Liver (tissue), 10 donors: ENCODE measurements at places on chromosomes 6 and 20. TPM values are rescaled to one million over a fixed set of nuclear protein-coding genes. Genes with fewer than 3 reads are reported as not detected.

ULBP3 gene
- 2.3 TPM for total RNA-seq

DNA sequence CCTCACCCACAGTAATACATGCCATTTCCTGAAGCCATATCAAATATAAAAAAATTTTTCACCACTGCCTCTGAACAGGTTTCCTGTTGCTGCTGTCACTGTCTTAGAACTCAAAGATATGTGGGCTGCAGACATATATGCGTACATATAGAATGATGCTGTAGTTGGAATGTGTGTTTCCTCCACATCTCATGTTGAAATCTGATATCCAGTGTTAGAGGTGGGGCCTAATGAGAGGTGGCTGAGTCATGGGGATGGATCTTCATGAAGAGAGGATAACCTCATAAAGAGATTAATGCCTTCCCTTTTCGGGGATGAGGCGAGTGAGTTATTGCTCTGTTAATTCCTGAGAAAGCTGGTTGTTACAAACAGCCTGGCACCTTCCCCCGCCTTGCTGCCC lies 7.7 kb upstream of the SCP2D1 start:
- no peak overlapping the region for H3K27ac ChIP-seq
- no peaks in the 10 kb centered on the region for H3K4me1 ChIP-seq
- H3K4me3 ChIP-seq: no peak overlapping the region
- no peaks in the 10 kb centered on the region for H3K27me3 ChIP-seq
- no peaks in the 10 kb centered on the region for H3K36me3 ChIP-seq
- DNase-seq: no peak

- no peaks in the 10 kb centered on the region for H3K4me1 ChIP-seq
- DNase-seq: no peak
- no peak overlapping the region for H3K27ac ChIP-seq
- no peaks in the 10 kb centered on the region for H3K36me3 ChIP-seq
- H3K27me3 ChIP-seq: no peaks in the 10 kb centered on the region
These were observed 503.7 kb downstream of the KIF16B start for GRCh38 chr20:16069389-16070010.

DNA sequence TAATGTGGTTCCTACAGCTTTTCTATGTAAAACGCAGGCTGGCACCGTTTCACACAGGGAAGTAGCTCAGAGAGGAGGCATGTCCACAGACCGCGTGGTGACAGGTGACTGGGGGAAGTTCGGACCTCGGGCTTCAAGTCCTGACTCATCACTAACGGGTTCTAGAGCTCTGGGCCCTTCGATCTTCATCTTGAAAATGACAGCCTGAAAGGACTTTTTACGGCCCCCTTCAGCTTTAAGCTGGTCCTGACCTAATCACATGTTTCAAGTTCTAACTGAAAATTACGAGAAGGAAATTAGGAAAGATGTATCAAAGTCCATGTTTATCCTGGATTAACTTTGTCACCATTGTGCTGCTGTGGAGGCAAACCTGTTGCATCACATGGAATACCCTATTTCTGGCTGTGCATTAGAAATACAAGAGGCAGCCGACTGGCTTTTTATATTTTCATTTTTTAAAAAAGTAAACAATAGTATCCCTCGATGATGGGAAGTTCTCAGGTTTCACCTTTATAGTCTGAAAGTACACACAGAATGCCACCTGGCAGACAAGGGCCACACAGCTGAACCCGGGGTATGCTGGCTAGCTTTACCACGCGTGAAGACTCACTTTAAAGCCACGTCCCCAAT lies 2.0 kb downstream of the MAN1A1 start:
- H3K27ac ChIP-seq: peak overlapping the region; percentile 93
- H3K36me3 ChIP-seq: no peaks in the 10 kb centered on the region
- no peaks in the 10 kb centered on the region for H3K27me3 ChIP-seq
- no peak for DNase-seq

DNA sequence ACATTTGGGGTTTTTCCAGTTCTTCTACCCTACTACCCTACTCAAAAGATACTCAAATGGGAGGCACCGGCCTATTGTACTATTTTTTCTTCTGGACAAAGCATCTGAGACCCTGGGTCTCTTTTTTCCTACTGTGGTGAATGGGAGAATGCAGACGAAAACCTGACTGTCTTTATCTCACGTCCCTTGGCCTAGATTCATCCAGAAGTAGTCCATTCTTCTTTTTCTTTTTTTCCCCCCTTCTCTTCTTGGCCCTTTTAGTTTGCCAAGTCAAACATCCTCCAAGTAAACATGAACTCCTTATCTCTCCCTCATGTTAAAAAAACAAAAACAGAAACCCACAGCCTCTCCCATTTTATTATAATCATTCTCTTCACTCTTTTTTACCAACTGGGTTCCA lies 8.7 kb upstream of the ILRUN start:
- DNase-seq: no peak
- peaks cover 3% of the 10 kb centered on the region for H3K4me1 ChIP-seq
- no peaks in the 10 kb centered on the region for H3K27me3 ChIP-seq
- H3K27ac ChIP-seq: no peak overlapping the region
- H3K4me3 ChIP-seq: no peak overlapping the region
- no peaks in the 10 kb centered on the region for H3K36me3 ChIP-seq

GRCh38 chr20:37245216-37246150 lies 16.1 kb downstream of the GHRH start:
- H3K27me3 ChIP-seq: no peaks in the 10 kb centered on the region
- no peaks in the 10 kb centered on the region for H3K4me1 ChIP-seq
- H3K27ac ChIP-seq: no peak overlapping the region
- no peak overlapping the region for H3K4me3 ChIP-seq

DNA sequence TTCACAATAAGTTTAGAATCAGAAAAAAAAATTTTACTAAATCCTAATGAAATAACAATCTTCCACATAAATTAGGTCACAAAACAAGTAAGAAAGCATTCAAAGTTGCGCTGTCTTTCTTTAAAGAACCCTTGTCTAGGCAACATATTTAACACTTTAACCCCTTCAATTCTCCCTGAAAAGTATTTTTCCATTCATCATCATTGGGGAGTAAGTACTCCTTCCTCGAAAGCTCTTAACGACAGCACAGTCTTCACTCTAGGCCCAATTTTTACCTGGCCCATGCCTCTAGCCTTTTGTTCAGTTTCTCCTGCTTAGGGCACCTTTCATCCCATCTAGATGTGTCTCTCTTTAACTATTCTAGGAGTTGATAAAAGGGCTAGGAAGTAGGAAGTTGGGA lies 2.6 kb downstream of the TSPYL1 start:
- H3K36me3 ChIP-seq: peaks cover 7% of the 10 kb centered on the region
- no peak for DNase-seq
- H3K27me3 ChIP-seq: no peaks in the 10 kb centered on the region
- H3K27ac ChIP-seq: no peak overlapping the region

DNA sequence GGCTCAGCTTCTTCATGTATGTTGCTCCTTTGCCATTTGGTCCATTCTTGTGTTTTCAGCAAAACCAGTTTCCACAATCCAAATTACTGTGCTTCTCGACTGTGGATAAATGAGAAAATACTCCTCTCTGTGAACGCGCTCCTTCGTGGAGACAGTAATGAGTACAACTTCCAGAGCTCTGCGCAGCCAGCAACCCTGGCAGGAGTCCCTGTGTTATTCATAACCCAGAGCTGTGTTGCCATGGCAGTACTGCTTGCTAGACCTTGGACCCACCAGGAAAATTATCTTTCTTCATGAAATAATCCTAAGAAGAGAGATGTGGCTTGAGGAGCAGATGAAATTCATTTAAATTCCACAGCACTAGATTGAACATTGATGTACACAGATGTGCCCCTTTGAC lies 73.7 kb downstream of the SLC22A3 start:
- no peak for DNase-seq
- peaks cover 5% of the 10 kb centered on the region for H3K36me3 ChIP-seq
- H3K27me3 ChIP-seq: no peaks in the 10 kb centered on the region
- H3K27ac ChIP-seq: no peak overlapping the region
- no peak overlapping the region for H3K4me3 ChIP-seq

GRCh38 chr6:44080561-44081521 lies 46.4 kb downstream of the MRPL14 start:
- no peak overlapping the region for H3K4me3 ChIP-seq
- H3K27me3 ChIP-seq: no peaks in the 10 kb centered on the region
- no peak for DNase-seq
- H3K36me3 ChIP-seq: no peaks in the 10 kb centered on the region
- H3K4me1 ChIP-seq: peaks cover 7% of the 10 kb centered on the region

GRCh38 chr6:170480050-170480692 lies 72.9 kb downstream of the PSMB1 start:
- H3K4me3 ChIP-seq: no peak overlapping the region
